ENCODE measurements at places on chromosomes 13 and 19. TPM values are rescaled to one million over a fixed set of nuclear protein-coding genes. Genes with fewer than 3 reads are reported as not detected.

Gene TNNT1
- 69.6 TPM for polyA plus RNA-seq

- H3K27me3 ChIP-seq = no peaks in the 10 kb centered on the region
- no peak overlapping the region for H3K27ac ChIP-seq
- H3K4me1 ChIP-seq = peaks cover 41% of the 10 kb centered on the region
Measured at GRCh38 chr19:39408392-39409207, 2.0 kb downstream of the ZFP36 start.

DNA sequence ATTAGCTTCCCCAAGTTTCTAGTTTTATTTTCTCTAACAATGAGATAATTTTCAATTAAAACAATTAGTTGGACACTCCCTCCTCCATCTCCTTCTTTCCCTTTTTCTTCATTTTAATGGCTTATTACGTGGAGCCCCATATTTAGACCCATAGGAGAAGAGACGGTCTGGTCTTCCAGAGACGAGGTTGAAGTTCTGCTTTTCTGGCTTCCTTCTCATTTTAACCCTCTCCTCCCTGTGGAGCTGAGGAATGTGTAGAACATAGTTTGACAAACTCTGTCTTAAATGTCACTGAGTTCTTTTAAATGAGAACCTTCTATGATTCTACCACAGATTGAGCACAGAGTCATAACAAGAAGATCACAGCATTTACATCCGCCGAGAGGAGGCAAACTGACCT is 86.8 kb downstream of the EDNRB start:
- H3K4me1 ChIP-seq = no peaks in the 10 kb centered on the region
- no peak overlapping the region for H3K4me3 ChIP-seq
- H3K27ac ChIP-seq = no peak overlapping the region

DNA sequence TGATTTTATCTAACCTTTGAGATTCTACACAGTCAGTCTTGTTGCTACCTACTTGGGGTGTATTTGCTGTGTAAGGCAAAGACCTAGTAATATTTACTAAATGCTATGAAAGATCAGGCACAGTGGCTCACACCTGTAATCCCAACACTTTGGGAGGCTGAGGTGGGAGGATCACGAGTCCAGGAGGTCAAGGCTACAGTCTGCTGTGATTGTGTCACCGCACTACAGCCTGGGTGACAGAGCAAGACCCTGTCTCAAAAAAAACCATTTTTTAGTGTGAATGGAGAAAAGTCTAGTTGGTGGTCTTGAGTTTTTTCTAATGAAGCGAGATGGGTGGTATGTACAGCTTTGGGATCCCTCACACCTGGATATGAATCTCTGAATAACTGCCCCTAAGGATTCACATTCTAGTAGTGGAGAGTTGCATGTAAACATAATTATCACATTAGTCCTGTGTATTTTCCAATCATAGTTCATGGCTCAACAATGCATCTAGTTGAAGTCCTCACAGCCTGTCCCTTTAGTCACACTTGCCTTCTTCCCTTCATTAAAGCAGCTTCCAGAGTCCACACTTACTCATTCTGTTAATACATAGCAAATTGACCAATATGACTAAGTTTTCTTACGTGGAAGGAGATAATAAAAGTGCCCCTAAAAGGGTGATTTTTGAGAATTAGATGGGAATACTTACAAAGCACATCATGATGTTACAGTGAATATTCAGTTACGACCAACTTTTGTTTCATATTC is 7.5 kb downstream of the RPL21 start:
- no peak overlapping the region for H3K4me3 ChIP-seq
- H3K27me3 ChIP-seq = no peaks in the 10 kb centered on the region

DNA sequence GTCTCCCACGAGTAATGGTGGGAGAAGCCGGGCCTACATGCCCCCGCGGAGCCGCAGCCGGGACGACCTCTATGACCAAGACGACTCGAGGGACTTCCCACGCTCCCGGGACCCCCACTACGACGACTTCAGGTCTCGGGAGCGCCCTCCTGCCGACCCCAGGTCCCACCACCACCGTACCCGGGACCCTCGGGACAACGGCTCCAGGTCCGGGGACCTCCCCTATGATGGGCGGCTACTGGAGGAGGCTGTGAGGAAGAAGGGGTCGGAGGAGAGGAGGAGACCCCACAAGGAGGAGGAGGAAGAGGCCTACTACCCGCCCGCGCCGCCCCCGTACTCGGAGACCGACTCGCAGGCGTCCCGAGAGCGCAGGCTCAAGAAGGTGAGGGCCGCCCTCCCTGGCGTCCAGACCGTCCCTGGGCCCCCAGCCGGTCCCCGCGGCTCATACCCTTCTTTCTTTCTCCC is 1.4 kb upstream of the USF2 start:
- H3K36me3 ChIP-seq = peaks cover 36% of the 10 kb centered on the region
- peaks cover 6% of the 10 kb centered on the region for H3K4me1 ChIP-seq
- no peaks in the 10 kb centered on the region for H3K27me3 ChIP-seq
- H3K4me3 ChIP-seq = peak overlapping the region; percentile 48
- peak; percentile 70 for DNase-seq

DNA sequence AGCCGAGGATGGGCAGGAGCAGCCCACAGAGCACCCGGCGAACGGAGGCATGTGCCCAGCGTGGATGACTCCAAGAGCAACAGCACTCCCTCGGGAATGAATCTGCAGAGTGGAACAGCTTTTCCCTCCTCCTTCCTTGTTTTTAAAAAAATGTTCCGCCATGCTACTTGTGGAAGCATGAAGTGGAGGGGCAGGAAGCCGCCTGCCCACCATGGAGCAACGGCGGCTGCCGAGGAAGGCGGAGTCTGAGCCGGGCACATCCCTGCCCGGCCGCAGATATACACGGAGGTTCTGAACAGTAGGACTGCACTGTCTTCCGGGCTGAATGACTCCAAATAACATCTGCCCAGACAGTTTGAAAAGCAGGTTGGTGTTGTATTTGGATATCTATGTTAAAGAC is 65.2 kb downstream of the SOX1 start:
- no peaks in the 10 kb centered on the region for H3K4me1 ChIP-seq
- H3K4me3 ChIP-seq = no peak overlapping the region
- no peak for DNase-seq
- peaks cover 4% of the 10 kb centered on the region for H3K27me3 ChIP-seq
- no peaks in the 10 kb centered on the region for H3K36me3 ChIP-seq

GRCh38 chr13:31227063-31227462 is 27.3 kb downstream of the B3GLCT start:
- H3K27ac ChIP-seq = no peak overlapping the region
- peaks cover 2% of the 10 kb centered on the region for H3K4me1 ChIP-seq
- no peak for DNase-seq
- H3K4me3 ChIP-seq = no peak overlapping the region
- H3K36me3 ChIP-seq = no peaks in the 10 kb centered on the region

DNA sequence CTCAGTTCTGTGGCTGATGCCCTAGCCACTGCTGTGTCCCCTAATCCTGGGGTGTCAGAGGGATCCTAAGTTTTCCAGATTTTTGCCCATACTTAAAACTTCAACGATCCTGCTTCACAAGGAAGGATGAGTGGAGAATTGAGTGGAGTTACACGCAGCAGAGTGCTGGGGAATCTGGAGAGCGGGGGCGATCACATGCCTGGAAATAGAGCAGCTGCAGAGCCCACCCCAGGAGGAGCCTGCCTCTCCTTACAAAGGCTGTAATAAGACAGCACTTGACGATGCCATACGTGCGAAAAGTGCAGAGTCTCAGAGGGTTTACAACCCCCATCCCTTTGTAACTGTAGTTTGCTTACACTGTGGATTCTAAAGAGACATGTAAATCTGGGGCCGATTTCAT is 40.6 kb downstream of the SUGP2 start:
- peaks cover 36% of the 10 kb centered on the region for H3K36me3 ChIP-seq
- H3K4me3 ChIP-seq = no peak overlapping the region
- no peak overlapping the region for H3K27ac ChIP-seq
- peaks cover 3% of the 10 kb centered on the region for H3K4me1 ChIP-seq
- DNase-seq = no peak
- H3K27me3 ChIP-seq = no peaks in the 10 kb centered on the region

DNA sequence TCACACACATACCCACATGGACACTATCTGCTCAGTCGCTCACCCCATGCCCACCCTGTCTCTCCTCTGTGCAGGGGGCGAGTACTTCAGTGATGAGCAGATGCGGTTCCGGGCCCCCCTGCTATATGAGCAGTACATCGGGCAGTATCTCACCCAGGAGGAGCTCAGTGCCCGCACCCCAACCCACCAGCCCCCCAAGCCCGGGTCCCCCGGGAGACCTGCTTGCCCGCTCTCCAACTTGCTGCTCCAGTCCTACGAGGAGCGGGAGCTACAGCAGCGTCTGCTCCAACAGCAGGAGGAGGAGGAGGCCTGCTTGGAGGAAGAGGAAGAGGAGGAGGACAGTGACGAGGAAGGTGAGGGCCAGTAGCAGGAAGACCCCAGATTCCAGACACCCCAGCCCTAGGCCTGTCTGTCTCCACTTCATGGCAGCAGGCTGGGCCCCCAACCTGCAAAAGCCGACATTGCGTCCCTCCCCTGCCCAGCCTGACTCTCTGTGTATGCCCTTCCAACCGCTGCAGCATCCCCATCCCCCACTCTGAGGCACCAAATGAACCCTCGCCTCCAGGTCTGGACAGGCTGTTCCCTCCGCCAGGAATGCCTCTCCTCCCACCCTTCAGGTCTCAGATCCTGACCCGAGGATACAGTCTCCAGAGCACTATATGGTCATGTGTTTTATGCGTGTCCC is 9.7 kb downstream of the CCDC97 start:
- peaks cover 18% of the 10 kb centered on the region for H3K36me3 ChIP-seq
- no peak overlapping the region for H3K27ac ChIP-seq
- H3K4me3 ChIP-seq = no peak overlapping the region
- no peak for DNase-seq

- H3K4me1 ChIP-seq = no peaks in the 10 kb centered on the region
- no peak for DNase-seq
- H3K4me3 ChIP-seq = no peak overlapping the region
- no peaks in the 10 kb centered on the region for H3K27me3 ChIP-seq
- peaks cover 36% of the 10 kb centered on the region for H3K36me3 ChIP-seq
- no peak overlapping the region for H3K27ac ChIP-seq
Measured at GRCh38 chr19:1634242-1634937, 18.0 kb downstream of the TCF3 start.
